Urothelium cell line (cell line): ENCODE measurements at places on chromosomes 7 and 10.
A peak's percentile ranks its signal among the peaks of the same experiment; 100 is the strongest.

DNA sequence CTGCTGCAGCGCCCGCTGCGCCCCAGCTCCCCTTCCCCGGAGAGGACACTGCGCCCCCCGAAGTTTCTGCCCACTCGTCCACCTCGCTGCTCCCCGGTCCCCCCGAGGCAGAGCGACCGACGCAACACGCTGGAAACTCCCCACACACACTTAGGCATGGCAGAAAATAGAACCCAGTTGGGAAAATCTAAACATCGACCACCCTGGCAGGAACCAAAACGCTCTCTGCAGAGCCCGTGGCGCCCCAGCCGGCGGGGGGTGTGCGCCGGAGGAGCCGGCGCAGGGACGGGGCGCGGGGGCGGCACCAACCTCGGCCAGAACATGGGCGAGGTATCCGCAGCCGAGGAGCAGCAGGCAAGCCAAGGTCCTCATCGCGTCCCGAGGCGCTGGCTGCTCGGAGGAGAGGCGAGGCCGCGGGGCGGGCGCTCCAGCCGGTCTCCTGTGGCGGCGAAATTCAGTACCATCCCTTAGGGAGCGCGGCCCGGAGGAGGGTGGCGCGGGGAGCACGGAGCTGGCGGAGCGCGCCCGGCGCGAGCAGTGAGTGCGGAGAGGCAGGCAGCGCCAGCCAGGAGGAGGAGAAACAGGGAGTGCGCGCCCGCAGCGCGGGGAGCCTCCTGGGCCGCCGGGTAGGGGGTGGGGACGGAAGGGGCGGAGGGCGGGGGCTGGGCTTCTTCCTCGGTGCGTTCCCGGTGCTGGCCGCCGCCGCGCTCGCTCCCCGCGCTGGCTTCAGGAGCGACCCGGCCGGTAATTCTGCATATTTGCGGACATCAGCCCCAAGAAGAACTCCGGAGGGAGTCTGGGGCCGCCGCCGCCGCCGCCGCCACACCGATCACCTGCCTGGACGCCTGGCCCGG lies 789 bp downstream of the PDGFA start:
- DNase-seq: peak; percentile 84

DNA sequence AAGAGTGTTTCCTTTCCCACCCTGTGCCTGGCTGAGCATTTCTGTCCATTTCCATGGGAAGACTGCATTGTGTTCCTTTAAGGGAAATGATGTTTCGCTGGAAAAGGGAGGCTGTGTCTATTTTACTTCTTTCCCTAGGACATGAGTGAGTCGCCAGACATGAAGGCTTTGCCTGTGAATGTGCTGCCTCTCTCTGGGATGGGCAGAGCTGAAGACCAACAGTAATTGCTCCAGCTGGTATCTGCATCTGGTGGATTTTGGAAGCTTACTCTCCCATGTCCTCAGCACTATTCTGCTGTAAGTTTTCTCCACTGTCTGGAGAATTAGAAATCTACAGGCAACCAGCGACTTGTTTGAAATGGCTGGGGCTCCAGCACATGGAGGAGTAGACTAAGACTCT lies 264.6 kb upstream of the BMPER start:
- DNase-seq: no peak

- no peak for DNase-seq
Observed at GRCh38 chr10:1488970-1489548, 248.3 kb downstream of the ADARB2 start.

DNA sequence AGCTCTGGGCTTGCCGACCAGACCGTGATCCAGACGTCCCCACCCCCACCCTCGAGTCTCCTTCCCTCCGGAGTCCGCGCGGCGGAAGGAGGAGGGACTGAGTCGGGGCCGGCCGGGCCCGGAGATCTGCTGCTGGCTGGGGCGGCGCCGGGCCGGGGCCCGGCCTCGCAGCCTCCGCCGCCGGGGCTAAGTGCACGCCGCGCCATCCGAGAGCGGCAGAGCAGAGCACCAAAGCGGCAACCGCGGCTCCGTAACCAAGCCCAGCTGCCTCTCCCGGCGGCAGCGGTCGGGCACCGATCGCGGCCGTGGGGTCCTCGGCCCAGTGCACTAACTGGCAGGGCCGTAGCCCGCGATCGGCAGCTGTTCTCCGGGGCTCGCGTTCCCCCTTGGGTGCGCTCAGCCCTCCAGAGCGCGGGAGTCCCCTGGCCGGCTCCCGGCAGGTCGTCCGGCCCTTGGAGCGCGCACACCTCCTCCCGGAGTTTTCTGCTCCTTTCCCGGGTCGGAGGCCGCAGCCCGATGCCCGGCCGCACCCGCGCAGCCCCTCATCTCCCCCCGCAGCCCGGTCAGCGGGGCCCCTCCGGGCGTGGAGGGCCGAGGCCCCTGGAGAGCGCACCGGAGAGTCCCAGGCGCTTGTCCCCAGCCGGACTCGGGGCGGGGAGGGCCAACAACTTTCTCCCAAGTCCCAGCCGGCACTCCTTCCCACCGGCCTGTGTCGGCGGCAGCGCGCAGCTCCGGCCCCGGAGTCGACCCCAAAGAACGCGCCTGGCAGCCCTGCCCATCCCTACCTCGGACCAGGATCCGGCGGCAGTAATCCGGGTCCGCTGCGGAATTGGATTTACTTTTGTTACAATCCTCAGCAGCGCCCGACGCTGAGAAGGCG lies 799 bp downstream of the VAX1 start:
- DNase-seq: no peak

GRCh38 chr10:70267161-70267933 lies 16.5 kb downstream of the NPFFR1 start:
- DNase-seq: peak; percentile 93

GRCh38 chr10:21517134-21518031 lies 8.1 kb downstream of the SKIDA1 start:
- peak; percentile 77 for DNase-seq

- DNase-seq: no peak
Observed at GRCh38 chr7:119640861-119641260, 632.1 kb upstream of the KCND2 start.

- no peak for DNase-seq
Observed at GRCh38 chr7:7228472-7228871, 46.1 kb downstream of the C1GALT1 start.

GRCh38 chr7:84248843-84249242 lies 54.3 kb upstream of the SEMA3A start:
- no peak for DNase-seq

DNA sequence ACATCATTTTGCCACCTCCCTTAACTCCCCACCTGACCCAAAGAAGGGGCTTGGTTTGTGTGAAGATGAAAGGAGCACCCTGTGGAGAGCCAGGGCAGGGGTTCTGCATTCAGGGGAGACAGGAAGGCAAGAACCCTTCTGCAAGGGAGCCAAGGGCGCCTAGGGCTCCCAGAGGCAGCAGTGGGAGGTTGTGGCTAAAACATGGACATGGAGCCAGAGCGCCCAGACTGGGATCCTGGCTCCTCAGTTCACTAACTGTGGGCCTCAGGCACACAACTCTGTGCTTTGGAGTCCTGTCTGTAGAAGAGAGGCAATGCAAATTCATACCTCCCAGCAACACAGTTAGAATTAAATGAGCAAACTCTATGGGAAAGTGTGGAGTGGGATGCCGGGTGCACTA lies 123.1 kb upstream of the MACROH2A2 start:
- DNase-seq: no peak

DNA sequence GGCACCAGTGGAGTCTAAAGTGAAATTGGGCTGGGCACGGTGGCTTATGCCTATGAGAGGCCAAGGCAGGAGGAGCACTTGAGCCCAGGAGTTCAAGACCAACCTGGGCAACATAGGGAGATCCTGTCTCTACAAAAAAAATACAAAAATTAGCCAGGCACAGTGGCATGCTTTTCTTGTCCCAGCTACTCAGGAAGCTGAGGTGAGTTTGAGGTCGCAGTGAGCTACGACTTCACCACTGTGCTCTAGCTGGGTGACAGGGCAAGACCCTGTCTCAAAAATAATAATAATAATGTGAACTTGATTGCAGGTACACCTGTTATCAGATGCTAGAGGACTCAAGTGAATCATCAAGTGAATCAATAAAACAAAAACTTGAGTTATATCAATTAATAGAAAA lies 108.0 kb downstream of the BTAF1 start:
- DNase-seq: no peak

DNA sequence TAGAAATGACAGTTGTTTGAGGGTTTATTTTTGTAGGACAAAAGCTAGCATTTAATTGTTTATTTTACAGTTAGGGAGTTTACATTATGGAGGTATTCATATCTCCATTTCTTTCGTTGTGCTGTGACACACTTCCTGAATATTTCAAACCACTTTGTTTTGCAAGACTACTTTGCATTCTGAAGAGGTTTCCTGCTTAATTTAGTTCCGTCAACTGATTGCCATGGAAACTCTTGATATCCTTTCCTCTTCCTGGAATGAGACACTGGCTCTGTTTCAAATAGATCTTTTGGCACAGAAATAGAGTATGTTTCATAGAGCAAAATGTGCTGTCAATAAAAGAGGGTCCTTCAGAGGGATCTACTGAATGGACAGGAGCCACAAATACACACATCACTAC lies 159.5 kb upstream of the AGR3 start:
- DNase-seq: no peak

GRCh38 chr10:52525761-52526160 lies 211.7 kb downstream of the DKK1 start:
- peak; percentile 11 for DNase-seq

DNA sequence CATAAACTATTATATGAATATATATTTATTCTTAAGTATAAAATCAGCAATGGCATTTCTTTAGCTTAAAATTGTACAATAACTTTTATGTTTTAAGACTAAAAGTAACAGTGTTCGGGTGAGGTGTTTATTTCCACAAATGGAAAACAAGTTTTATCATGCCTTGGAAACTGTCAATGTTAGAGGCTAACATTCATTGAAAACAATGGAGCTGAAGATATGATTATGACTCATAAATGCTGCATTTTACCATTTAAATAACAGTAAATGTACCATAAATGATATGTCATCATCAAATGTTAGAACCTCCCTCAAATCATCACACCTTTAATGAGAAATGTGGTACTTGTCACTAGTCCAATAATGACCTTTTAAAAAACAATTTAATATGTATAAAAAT lies 897.3 kb downstream of the PCDH15 start:
- no peak for DNase-seq

GRCh38 chr7:47651355-47652317 lies 69.7 kb upstream of the TNS3 start:
- peak; percentile 81 for DNase-seq

DNA sequence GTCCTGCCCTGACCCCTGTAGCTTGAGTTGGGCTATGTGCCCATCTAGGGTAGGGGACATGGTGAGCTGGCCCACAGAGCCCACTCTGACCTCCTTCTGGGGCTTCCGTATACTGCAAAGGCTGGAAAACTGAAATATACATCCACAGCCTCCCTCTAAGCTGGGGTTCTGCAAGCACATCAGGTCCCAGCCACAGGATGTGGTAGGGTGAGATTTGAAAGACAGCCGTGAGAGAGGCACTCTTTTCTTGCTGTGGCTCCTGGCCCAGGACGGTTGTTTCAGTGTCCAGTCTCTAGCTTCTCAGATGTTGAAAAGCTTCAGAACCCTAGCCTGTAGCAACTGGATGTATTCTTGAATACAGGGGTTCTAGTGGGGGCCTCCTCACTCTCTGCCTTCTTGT lies 60.1 kb upstream of the ADRB1 start:
- no peak for DNase-seq

DNA sequence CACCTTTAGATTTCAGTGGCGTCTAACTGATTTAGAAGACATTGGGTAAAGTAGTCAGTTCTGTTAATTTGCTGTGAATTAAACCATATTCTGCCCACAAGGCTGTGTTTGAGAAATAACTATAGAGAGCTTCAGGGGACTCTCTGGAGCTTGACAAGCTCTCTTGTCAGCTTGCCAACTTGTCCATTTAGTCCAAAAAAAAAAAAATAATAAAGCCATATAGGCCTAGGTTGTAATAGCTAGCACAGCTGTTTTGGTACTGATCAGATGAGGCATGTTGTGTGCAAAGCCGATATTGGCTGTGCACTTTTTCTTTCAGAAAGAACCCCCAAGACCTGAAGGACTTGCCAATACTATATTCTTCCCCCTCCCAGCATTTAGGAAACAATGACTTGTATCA lies 20.2 kb upstream of the ZNF282 start:
- DNase-seq: no peak

- no peak for DNase-seq
Observed at GRCh38 chr7:77954773-77955555, 156.4 kb downstream of the PHTF2 start.

- no peak for DNase-seq
Observed at GRCh38 chr10:72697716-72698115, 5.8 kb downstream of the MCU start.

GRCh38 chr7:115058726-115059125 lies 136.8 kb downstream of the MDFIC start:
- DNase-seq: no peak

- DNase-seq: no peak
Observed at GRCh38 chr10:66642217-66642616, 283.6 kb upstream of the LRRTM3 start.

GRCh38 chr7:81430761-81431160 lies 339.1 kb downstream of the HGF start:
- no peak for DNase-seq

GRCh38 chr10:5499493-5500140 lies at the start of gene CALML5:
CALML5 (minus strand) TSS chr10:5499570; CDS start chr10:5499438, 132 bp downstream.
- DNase-seq: no peak

DNA sequence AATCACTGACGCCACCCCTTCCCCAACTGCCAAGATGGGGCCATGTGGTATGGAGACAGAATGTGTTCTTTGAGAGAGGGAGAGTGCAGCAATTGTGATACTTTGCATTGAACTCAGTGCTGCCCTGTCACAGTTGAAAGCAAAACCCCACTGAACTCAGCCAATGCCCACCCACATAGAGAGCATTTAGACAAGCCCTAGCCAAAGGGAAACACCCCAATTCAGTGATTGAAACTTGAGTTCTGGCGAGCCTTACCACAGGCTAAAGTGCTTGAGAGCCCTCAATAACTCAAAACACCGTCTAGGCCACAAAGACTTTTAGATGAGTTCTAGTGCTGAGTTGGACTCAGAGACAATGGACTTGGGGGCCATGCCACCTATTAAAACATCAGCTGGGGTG lies 751.9 kb upstream of the POT1 start:
- no peak for DNase-seq

- no peak for DNase-seq
Observed at GRCh38 chr7:151895008-151895630, 18.2 kb upstream of the PRKAG2 start.

GRCh38 chr10:77732213-77733003 lies 94.8 kb upstream of the KCNMA1 start:
- DNase-seq: no peak

GRCh38 chr10:3782146-3782450 lies 2.9 kb downstream of the KLF6 start:
- DNase-seq: no peak
